ENCODE measurements at places on chromosomes 3 and 15.

DNA sequence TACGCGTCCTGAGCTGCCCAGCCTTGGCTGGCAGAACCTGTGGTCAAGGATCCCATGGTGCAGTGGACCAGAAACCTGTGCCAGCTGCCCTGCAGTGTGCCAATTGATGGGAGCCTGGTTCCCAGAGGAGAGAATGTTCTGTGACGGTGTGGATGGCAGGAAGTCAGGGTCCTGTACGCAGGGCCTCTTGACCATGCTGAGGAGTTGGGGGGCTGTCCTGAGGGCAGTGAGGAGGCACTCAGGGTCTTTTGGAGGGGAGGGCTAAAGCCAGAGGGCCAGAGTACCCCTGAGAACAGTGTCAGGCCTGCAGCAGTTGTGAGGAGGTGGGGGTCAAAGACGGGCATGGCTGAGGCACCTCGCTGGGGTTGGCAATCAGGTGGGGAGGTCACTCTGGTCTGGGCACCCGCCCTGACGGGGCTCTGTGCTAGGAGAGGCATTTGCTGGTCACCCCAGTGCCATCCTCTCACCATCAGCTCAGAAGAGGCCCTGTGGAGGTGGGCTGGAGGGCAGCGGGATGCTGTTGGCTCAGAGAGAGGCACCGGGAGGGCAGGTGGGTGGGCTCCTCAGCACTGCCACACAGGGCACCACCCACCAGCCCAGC is 61.0 kb downstream of the SCN5A start:
- no peak for DNase-seq

GRCh38 chr3:122013448-122013925 is 8.6 kb downstream of the ILDR1 start:
- no peak for DNase-seq

GRCh38 chr3:39127908-39128304 is 20.4 kb downstream of the TTC21A start:
- DNase-seq: peak; percentile 31

DNA sequence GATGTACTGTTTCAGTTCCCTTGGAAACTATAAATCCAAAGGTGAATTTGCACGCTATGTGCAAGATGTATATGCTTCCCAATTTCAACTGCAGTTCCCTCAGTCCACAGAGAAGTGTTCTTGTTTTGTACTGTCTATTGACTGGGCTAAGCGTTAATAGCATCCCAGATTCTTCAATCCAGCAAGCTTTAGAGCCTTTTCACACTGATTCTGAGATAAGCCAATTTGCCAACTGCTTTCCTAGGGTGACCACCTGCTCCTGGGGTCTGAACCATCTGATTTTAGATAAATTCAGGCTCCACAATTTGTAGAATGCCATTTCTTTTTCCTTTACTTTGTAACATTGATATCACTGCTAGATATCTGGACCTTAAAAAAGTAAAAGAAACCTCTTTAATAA is 340.1 kb downstream of the PTPRG start:
- DNase-seq: no peak

DNA sequence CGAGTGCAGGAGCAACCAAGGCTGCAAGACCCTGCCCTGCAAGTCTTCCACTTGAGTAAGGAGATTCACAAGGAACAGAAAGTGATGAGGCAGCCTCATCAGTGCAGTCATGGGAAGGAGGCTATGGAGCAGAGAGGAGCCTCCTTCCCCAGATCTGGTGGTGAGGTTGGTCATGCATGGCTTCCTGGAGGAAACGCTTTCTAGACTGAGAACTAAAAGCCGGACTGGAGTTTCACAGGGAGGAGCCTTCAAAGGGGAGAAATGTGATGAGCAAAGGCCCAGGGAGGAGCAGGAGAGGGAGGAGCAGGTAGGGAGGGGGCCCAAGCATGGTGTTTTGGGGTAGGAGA is 139.9 kb downstream of the SRGAP3 start:
- no peak for DNase-seq

- DNase-seq: no peak
Measured at GRCh38 chr3:128194843-128195242, 41.6 kb downstream of the EEFSEC start.

GRCh38 chr3:185207931-185208746 is 45.7 kb downstream of the EHHADH start:
- DNase-seq: no peak

DNA sequence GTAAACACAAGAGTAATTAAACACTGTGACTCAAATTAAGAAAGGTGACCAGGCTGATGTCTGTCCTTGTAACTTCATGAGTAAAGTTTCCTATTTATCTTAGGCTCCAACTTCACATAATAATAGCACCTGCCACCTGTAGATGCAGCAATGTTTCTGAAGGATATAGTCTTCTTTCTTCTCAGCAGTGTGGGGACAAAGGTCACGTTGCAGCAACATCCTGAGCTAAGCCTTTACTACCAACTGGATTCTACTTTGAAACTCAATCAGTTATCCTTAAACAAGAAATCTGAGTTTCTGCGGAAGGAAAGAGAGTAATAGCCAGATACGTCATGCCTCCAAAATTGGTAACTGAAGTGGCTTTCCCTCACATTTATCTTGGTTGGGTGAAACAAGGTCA is 253.1 kb downstream of the RBMS3 start:
- no peak for DNase-seq

- no peak for DNase-seq
Measured at GRCh38 chr3:178223876-178224275, 312.4 kb upstream of the KCNMB2 start.

DNA sequence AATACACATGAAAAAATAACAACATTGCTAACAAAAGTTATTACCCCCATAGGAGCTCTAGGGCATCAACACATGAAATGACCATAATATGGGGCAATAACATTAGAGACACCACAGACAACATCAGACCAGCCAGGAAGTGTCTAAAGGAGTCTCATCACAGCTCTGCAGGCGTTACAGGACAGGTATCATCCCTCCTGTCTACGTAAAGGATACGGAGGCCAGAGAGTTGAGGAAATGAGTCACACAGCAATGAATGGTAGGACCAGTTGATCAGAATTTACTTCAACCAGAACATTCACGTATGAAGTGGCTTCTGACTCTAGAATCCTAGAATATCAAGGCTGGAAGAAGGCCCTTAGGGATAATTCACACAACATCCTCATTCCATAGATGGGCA is 1.8 kb downstream of the NME9 start:
- DNase-seq: no peak

- DNase-seq: no peak
Measured at GRCh38 chr3:73254062-73254461, 192.6 kb downstream of the EBLN2 start.

DNA sequence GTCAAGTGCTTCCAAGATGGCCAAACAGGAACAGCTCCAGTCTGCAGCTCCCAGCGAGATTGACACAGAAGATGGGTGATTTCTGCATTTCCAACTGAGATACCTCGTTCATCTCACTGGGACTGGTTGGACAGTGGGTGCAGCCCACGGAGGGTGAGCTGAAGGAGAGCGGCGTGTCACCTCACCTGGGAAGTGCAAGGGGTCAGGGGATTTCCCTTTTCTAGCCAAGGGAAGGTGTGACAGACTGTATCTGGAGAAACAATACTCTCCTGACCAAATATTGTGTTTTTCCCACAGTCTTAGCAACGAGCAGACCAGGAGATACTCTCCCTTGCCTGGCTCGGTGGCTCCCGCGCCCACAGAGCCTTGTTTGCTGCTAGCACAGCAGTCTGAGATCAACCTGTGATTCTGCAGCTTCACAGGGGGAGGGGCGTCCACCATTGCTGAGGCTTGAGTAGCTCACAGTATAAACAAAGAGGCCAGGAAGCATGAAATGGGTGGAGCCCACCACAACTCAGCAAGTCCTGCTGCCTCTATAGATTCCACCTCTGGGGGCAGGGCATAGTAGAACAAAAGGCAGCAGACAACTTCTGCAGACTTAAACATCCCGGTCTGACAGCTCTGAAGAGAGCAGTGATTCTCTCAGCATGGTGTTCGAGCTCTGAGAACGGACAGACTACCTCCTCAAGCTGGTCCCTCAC is 293.5 kb upstream of the SUCLG2 start:
- DNase-seq: no peak

DNA sequence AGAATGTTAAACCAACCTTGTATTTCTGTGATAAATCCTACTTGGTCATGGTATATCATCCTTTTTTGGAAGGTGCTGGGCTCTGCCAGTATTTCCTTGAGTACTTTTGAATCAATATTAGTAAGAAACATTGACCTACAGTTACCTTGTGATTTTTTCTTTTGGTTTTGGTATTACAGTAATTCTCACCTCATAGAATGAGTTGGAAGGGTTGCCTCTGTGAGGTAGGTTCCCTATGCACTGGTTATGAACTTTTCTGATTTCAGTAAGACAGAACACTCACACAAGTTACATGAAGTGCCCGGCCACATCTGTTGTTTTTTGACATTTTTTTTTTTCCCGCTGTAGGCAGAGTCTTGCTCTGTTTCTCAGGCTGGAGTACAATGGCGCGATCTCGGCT is 20.0 kb downstream of the PCCB start:
- no peak for DNase-seq

DNA sequence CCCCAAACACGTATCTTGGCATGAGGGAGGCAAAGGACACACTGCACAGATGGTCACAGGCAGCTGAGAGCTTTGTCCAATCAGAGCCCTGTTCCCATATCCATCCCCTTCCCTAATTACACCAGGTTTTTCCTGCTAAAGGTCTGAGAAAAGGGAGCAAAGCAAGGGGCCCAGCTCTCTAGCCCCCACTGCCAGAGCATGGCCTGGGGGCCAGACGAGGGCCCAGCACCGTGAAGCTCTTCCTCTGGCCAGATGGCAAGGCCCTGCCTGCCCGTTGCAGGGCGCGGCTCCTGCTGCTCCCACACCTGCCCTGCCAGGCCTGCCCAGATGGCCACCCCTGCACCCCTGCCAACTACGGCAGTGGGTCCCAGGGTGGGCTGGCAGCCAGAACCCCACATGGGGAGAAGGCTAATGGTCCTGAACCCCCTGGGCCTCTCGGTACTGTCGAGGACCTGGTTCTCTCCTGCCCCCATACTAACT is 3.2 kb downstream of the SHF start:
- DNase-seq: no peak

GRCh38 chr15:53390549-53390948 is 368.9 kb downstream of the WDR72 start:
- no peak for DNase-seq

- no peak for DNase-seq
Measured at GRCh38 chr15:66564136-66565041, 1.4 kb downstream of the LCTL start.

DNA sequence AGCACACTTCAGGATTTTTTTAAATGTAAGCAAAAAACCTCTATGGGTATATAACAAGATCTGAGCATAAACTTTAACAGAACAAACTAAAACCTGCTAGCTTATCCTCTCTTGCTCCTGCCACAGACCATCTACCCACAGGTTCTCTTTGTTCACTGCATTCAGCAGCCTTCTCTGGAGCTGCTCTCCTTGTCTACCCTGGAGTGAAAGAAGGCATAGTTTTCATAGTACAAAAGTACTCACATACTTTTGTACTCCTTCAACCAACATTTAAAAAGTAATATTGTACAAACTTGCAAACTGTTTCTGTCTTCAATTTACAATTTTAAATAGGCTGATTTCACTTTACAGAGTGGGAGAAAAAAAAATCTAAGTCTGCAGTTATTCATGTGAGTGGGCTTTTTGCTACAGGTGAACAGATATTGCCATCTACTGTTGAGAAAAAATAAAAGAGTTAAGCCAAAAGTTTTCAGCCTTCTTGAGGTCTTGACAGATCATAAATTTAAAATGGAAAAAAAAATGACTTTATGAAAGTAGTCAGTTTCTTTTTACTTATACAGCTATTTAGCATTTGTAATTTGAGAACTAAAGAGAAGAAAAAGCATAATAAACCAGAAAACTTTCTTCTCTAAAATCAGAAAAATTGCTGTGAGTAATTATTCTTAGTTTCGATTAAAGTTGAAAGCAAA is 20.4 kb downstream of the TERC start:
- peak; percentile 65 for DNase-seq

- no peak for DNase-seq
Measured at GRCh38 chr3:35393901-35394799, 245.2 kb upstream of the ARPP21 start.

DNA sequence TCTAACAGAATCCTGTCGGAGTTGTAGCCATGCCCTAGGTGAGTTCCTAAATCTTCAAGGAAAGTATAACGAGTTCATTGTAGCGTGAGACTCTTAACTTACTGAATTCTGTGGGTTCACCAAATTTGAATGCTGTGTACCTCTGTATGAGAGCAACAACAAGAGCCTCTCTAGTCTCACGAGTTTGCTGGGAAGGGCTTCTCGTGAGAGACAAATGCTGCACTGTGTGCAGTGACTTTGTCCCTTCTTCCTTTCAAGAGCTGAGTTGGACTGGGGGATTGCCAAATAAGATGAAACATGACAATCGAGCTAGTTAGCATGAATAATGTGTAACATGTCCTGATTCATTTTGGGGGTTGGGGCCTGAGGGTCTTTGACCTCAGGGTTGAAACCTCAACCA is 32.2 kb downstream of the KAT2B start:
- no peak for DNase-seq

GRCh38 chr15:88266170-88266569 is 9.6 kb upstream of the NTRK3 start:
- DNase-seq: no peak

DNA sequence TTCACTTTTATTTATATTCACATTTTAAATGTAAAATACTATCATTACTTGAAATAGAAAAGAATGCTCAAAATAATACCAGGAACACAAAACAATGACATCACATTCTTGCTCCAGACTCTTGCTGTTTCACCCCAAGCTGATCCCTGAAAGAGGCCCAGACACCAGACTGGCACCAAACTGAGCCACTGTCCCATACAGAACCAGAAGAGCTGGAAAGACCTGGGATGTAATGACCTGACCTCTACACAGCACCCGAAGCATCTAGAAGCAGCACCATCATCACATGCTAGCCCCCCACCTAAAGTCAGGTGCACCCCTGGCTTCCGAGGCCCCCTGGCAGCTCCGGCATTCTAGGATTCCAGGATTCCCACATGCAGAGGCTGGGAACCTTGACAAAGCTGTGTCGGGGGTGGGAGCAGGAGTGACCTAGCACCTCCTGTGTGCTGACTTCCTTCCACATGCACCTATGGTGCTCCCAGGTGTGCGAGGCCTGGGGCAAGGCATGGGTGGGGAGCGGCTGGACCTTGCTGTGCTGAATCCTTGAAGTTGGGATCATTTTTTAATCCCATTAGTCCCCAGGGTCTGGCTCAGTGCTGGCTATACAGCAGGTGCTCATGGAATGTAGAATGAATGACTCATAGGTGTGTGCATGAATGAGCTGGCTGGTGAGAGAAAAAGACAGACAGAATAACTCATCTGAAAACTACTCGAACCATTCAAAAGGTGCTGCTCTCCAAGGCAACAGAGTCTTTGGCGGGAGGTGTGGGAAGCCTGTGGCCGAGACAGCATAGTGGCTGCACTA is 144.7 kb upstream of the IQSEC1 start:
- no peak for DNase-seq
